ENCODE measurements at places on chromosomes 1 and 21.

- no peak for DNase-seq
These were observed 126.0 kb downstream of the SYF2 start for GRCh38 chr1:25106352-25106751.

DNA sequence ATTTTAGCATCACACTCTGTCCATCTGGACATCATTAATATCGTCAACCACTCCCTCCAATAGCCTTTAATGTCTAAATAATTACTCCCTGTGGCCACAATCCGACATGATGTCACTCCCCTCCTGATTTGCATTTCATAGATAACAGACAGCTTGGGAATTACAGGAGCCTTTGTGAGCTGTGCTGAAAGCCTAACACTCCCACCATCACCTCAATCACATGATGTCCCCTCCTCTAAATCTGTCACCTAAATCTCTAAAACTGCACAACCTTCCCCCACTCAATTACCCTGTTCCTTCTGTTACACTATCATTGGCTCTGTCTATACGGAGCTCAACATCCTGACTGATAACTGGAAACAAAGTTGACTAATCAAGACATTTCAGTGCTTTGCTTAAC is 14.3 kb downstream of the NHLH2 start:
- no peak for DNase-seq

- no peak for DNase-seq
These were observed 212.6 kb downstream of the BARHL2 start for GRCh38 chr1:90504509-90504908.

DNA sequence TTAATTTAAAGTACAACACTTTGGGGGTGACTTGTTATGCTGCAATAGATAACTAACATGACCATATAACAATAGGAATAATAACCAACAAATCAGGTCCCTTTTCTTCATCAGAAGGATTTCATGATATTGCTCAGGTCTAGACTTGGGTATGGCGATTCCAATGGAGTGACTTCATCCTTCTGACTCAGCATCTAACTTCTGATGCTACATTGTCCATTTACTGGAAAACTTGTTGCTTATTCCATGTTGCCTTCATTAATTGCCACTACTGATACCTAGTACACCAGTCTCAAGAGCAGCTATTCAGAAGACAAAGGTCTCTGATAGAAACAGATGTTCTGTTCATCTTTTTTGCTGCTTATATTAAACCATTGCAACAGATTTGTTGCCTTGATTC is 324.3 kb downstream of the TGFB2 start:
- DNase-seq: no peak

DNA sequence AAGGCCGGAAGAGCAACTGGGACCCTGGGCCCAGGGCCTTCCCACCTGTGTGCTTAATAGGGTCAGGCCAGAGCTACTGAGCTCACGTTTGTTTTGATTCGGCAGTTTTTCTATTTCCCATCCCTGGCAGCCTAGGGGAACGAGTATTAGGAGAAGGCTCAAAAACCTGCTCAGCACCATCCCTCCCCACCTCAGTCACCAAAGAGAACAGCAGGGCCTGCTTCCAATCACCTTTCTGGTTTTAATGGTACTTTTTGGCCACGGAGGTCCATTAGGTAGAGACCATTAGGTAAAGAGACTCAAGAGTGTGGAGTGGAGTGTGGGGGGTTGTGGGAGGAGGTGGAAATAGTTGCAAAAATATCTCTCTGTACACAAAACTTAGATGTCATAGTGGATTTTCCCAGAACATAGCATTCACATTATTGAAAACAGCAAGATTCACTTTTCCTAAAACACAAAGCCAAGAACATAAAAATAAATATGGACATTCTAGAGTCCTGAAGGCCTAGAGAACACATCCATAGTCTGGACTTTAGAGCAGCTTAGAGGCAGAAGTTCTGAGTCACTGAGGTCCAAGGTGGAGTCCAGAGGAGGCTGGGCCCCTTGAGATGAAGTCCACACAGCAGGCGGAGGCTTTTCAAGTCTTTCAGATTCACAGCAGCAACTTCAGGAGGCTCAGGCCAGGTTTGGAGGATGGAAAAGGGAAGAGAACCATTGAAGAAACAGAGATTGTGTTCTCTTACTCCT is 19.5 kb downstream of the NUAK2 start:
- DNase-seq: no peak

- DNase-seq: no peak
These were observed 26.9 kb upstream of the DPYD start for GRCh38 chr1:97947695-97948094.

- DNase-seq: no peak
These were observed 64.9 kb upstream of the FCGR2A start for GRCh38 chr1:161440312-161440894.

GRCh38 chr1:204197068-204197467 is 777 bp upstream of the KISS1 start:
- no peak for DNase-seq

DNA sequence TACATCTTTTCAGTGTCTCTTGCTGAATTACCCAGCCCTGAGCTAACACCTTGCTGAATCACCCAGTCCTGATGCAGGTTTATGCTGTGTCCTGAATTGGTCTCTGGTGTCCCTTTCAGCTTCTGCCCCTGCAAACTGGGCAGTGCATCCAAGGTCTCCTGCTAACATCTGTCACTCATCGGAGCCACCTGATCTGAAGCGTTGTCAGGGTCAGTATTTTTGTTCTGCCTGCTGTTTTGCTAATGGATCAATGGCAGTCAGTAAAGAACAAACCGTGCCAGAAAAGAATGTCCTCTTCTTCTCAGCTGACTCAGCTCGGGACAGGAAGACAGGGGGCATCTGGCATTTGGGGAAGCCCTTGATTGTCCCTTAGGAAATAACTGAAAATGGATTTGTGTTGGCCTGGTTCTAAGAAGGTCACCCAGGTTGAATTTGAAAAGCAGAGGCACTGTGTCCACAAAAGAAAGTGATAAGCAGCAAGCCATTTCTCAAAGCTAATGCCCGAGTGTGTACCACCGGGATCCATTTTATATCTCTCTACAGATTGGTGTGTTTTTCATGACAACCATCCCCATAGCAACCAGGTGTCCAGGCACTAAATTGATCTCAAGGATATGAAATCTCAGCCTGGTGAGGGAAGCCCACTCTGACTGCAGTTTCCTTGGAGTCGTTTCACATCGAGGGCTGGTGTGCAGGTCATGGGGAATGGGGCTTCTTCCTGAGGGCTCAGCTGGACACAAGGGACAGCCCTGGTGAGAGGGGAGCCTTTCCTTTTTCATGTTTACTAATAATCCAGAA is 109.7 kb upstream of the IRF2BP2 start:
- DNase-seq: no peak

GRCh38 chr1:201217851-201218250 is 27.2 kb downstream of the IGFN1 start:
- DNase-seq: no peak

DNA sequence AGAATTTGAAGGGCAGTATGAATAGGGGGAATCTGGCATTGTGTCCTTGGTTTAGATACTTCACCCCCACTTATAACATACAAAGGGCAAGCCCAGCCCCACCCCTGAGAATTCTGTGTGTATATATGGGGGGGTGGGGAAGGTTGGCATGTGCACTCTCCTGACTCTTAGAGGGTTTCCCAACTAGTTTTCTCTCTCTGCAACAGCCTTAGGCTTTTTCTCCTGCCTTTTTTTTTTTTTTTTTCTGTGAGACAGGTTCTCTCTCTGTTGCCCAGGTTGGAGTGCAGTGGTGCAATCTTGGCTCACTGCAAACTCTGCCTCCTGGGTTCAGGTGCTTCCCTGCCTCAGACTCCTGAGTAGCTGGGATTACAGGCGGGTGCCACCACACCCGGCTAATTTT is 2.9 kb upstream of the ZBED6 start:
- no peak for DNase-seq

DNA sequence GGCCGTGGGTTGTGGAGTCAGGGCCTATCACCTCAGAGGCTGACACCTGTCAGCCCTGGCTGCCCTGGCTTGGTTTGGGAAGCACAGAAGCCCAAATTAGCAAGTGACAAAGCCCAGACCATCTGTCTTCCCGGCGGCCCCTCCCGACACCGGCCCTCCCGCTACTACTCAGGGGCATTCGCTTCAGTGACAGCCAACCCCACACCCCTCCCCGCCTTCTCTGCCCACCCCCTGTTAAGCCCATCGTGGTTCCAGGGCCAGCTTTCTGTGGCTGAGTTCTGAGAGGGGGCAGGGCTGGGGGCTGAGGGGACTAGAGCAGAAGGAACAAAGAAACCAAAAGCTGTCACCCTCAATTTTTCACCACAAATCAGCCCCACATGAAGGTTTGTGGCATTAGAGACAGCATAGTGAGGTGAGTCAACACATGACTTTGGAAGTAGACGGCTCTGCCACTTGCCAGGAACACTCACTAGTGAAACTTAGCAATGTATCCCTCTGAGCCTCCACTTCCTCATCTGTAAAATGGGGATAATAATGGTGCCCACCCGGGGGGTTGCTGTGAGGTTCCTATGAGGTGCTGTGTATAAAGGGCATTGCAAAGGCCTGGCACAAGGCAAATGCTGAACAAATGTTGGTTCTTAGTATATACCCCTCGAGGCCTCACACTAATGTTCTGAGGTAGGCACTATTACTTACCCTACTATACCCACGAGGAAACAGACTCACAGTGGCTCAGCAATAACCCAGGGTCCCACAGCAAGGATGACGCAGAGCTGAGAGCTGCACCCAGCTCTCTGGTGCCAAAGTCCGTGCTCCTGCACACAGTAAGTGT is 5.2 kb upstream of the TNNI1 start:
- DNase-seq: no peak

DNA sequence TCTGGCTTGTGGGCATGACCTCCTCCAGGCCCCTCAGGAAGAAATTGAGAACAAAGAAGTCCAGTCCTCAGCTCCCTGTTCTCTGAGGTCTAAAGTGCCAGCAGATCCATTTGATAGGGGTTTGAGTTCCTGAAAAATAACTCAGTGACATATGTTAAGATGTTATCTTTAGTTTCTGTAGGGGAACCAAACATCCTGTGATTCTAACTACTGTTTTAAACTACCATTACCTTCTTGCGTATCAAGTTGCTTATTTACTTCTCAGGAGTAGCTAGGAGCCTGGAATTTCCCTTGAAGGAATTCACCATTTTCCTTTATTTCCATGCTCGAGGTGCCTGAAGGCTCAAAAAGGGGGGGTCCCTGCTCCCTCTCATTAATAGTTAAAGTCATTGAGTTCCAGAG is 18.8 kb upstream of the LIN9 start:
- DNase-seq: no peak

- DNase-seq: no peak
These were observed 25.2 kb downstream of the IL12RB2 start for GRCh38 chr1:67332653-67333529.

GRCh38 chr1:70361727-70362398 is 7.3 kb upstream of the ANKRD13C start:
- no peak for DNase-seq

DNA sequence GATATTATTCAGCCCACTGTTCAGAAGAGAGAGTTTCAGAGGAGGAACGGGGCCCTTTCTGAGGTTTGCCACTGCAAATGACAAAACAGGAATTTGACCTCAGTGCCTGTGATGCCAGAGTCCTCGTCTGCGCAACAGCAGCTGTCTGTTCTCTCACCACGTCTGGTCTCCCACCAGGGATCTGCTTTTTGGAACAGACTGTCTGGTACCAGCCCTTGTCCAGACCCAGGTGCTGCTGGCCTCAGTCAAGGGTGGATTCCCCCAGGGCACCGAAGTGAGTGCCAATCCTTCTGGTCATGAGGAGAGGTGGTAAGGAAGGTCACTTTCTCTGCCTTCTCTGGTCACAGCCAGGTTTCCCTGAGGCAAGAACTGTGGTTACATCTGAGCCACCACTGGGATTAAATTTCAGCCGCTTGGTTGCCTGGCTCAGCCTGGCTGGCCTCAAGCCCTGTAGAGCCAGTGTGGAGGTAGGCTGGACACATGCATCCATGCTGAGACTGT is 2.3 kb upstream of the BCAN start:
- no peak for DNase-seq

DNA sequence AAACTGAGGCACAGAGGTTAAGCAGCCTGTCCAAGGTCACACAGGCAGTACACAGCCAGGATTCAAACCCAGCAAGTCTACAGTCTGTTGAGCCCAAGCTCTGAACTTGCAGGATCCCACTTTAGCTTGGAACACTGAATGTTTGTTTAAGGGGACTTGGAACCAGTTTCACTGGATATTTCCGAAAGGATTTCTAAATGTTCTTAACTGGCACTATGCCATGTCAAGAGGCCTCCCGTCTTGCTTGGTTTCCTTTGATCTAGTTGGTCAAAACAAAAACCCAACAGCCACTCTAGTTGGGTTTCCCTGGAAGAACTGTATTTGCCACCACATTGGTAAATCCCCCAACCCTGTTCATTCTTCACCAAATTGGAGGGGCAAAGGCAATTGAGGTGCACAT is 317.6 kb upstream of the KAZN start:
- DNase-seq: no peak

DNA sequence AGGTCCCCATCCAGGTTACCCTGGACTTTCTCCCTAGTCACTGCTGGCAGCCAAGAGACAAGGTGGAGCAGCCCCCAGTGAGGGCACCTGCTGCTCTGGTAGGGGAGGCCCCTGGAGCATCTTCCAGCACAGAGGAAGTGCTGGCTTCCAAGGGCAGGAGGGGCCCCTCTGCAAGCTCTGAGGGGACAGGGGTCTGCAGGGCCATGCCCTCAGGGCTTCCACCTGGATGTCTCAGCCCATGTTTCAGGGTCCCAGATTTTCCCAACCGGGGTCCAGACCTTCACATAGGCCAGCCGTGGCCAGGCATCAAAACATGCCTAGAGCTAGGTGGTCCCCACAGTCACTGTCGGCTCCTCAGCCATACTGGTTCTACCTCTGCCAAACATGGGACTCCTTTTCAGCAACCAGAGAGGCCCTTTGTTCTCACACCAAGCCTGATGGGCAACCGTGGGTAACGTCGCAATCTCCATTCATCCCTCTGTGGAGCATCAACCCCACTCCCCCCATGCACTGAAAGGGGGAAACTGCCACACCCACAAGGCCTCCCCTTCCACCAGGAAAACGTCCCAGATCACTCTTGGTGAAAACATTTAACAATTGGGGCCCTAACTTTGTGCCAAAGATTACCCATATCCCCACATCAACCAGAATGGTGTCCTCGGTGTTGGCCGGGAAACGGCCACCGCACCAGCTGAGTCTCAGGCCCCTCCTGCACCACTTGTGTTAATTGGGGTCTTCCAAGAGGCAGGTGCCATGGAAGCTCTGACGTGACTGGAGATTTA is 1.9 kb upstream of the COL6A2 start:
- DNase-seq: no peak

DNA sequence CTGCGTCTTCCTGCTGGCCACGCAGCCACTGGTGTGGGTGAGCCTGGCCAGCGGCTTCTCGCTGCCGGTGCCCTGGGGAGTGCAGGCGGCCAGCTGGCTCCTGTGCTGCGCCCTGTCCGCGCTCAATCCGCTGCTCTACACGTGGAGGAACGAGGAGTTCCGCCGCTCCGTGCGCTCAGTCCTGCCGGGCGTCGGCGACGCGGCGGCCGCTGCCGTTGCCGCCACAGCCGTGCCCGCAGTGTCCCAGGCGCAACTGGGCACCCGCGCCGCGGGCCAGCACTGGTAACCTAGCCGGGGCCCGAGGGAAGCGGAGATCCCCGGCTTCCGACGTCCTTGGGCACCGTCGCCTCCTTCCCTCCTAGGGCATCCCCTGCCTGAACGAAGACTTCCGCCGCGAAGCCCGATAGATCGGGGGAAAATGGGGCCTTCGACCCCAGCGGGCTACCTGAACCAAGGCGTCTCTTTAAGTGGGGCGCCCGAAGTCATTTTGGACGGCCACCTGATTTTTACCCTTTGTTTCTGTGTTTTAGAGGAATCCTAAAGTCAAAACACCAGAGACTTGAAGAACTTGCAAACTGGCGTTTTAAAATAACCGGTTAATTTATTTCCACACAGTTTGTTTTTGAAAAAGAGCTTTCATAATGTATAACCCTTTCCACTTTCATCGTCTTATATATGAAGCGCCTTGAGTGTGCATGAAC is 2.0 kb downstream of the GPR88 start:
- DNase-seq: no peak

All from NCI-H2081 (cell line).